HCT116 (cell line): ENCODE measurements at places on chromosomes 3 and 15.

- no peak for DNase-seq
These were observed 25.8 kb downstream of the TMEM43 start for GRCh38 chr3:14150491-14151230.

DNA sequence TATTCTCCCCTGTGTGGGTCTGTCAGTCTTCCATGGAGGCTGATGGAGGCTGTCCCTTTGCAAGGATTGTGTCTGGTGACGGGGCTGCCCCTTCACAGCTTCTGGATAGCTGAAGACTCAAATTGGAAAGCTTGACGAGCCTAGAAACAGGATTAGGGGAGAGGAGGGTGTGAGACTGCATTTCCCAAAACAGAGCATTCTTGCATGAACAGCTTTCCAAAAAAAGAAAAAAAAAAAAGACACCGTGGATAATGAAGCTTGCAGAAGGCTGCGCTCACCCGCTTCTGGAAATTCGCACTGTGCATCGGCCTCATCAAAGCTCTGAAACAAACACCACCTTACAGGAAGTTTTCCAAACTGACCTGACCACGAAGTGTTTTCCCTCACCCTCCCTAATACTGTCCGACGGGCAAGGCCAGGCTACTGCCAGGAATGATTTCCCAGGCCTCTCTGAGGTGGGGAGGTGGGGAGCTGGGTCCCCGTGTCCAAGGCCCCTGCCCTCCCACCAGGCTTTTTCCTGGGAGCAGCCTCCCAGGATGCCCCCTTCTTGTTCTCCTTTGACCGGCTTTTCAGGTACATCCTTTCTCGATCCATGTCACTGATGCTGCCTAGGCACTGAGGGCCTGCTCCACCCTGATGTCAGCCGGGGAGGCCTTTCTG is 24.9 kb upstream of the MUC4 start:
- no peak for DNase-seq

DNA sequence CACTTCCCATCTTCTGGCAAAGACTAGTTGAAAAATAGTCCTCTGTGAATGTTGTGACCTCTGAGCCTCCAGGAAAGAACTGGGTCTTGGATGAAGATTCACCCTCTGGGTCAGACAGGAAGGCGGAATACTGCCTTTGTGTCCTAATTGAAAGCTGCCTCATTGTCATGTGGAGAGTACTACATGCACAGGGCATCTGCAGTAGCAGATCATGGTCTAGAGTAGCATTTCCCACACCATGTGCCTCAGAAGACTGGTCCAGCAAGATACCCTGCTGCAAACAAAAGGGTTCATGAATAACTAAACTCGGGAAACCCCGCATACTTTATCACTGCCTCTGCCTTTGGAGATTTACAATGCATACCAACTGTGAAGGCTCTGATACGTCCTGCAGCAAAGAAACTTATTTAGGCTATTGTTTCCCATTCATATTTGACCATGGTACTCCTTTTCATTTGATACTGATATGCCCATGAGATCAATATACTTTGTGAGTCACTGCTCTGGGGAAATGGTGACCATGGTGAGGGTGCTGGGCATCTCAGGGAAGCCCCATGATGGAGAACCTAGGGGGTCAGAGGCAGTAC is 22.7 kb downstream of the IRAK2 start:
- no peak for DNase-seq

- DNase-seq = no peak
These were observed 6.0 kb upstream of the ONECUT1 start for GRCh38 chr15:52796228-52796521.

DNA sequence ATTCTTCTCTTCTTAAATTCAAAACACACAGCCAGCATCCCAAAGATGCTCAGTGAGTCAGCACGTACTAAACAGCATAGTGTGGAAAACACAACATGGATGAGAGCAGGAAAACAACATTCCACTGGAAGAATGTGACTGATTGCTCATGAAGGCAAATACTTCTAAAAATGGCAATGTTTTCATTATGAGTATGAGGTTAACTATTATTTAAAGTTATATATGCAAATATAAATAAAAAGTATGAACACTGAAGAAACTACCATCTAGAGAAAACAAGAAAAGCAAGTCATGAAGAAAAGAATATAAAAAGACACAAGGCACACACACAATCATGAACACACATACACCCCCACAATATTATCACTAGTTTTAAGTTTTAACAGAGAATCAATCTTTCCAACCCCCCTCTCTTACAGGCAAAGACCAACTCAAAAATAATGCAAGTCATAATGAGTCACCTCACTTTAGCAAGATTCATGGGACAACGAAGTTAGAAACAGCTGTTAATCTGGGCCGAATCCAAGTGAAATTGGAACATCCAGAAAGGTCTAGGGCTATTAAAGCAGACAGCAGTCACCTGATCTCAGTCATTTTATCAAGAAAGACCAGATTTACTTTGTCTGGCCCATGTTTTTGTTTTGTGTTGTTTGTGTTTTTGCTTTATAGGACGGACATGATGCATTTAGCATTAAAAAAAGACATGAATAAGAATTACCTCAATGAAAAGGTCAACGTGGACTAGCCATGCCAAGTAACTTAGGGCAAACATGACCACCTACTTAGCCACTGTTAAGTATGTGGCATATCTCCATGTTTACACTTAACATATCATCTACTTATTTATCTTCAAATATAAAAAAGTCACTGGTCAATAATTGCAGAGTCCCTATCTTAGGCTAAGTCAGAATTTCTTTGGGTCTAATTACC is 18.1 kb downstream of the GBE1 start:
- peak; percentile 62 for DNase-seq

GRCh38 chr15:73925848-73926218 is 429 bp upstream of the LOXL1 start:
- no peak for DNase-seq

DNA sequence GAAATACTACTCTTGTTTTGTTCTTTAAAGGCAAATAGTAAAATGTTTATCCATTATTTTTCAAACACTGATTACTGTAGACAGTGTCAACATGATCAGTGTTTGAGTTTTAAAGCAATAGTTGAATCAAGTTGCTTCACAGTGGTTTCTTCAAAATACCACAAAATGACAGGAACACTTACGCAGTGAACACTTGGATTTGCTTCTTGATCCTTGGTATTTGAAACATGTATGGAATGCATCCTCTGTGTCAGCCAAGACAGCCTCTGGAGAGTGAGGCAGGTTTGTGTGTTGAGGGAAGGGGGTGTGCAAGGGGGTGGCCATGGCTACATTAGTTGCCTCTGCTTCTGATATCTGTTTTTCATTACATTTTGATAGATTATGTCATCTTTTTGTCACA is 413.0 kb downstream of the RBMS3 start:
- DNase-seq = peak; percentile 7

DNA sequence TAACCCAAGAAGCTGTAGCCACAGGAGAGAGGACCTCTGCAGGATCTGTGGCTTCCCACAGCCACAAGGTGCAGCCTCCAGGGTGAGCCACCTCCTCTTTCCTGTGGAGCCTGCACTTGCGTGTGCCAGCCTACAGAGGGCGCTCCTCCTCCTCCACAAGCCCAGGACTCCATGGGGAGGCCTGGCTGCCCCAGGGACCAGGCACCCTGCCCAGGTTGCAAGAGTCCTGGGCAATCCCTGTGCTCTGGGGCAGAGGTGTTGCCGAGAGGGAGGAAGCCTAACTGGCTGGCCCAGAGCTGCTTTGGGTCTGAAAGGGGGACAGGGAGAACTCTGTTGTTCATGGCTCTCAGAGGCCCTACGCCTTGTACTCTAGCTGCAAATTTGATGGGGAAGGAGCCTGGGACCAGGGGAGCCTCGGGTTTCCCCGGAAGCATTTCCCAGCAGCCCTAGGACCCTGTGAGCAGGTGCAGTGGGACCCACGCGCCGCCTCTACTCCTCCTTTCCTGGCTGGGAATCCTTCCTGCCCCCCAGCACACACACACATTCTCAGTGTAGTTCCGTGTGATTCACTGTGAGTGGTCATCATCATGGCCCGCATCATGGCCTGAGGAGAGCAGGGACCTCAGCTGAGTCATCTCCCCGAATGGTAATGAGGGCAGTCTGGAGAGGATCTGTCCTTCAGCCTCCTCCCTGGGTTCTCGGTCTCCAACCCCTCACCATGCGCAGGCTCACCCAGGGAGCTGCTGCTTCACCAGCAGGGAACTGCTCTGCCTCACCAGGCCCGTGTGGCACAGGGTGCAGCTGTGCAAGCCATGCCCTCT is 24.3 kb downstream of the TBC1D21 start:
- DNase-seq = peak; percentile 37

- DNase-seq = no peak
These were observed 62.4 kb upstream of the TOPAZ1 start for GRCh38 chr3:44179246-44179645.
